Stimulated activated CD8-positive, alpha-beta memory T cell treated with anti-CD3 and anti-CD28 coated beads, Interleukin-7, amount 100 ng/mL, for 1 hour (primary cell): ENCODE measurements at places on chromosomes 4 and X.

DNA sequence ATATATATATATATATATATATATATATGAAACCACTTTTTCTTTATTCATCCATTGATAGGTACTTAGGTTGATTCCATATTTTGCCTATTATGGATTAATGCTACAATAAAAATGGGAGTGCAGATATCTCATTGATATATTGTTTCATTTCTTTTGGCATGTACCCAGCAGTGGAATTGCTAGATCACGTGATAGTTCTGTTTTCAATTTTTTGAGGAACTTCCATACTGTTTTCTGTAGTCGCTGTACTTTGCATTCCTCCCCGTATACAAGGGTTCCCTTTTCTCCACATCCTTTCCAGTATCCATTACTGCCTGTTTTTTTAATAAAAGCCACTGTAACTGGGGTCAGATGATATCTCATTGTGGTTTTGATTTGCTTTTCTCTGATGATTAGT lies 124.6 kb downstream of the GABRB1 start:
- DNase-seq = no peak

GRCh38 chr4:15167743-15168142 lies 165.5 kb downstream of the CPEB2 start:
- DNase-seq = no peak

GRCh38 chr4:108900018-108900580 lies 137.2 kb upstream of the ETNPPL start:
- no peak for DNase-seq

GRCh38 chrX:153726286-153727122 lies 1.8 kb downstream of the ABCD1 start:
- no peak for DNase-seq

DNA sequence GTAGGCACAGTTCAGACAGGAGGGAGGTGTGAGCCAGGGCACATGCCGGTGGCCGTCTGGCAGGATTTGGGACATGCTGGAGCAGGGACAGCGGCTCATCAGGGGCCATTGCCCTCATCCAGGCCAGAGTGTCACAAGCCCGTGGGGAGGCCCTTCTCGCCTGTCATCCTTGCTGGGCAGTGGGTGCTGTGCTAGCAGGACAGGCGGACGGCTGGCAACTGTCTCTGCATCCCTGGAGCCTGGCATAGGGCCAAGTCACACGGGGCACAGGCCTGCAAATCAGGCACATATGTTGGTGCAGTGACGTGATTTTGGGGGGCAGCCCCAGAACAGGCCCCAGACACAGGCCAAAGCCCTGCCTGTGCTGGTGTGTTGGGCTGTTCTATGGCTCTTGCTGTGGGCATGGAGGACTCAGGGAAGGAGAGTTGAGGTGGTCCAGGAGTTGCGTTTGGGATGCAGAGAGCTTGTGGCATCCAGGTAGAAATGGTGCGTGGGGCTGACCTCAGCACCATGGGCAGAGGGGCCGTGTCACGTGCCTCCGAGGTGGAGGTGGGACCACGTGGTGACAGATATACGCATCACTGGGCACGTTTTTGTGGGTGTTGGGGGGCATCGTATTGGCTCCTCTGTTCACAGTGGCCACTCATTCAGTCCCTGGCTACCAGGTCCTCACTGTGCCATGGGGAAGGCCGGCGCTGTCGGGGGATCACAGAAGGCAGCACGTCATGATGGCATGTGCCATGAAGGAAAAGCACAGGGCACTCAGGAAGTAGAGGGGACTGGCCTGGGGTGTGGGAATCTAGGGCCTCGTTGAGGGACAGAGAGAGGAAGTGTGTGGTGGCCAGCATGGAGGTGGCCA lies 14.6 kb upstream of the MSANTD1 start:
- no peak for DNase-seq

DNA sequence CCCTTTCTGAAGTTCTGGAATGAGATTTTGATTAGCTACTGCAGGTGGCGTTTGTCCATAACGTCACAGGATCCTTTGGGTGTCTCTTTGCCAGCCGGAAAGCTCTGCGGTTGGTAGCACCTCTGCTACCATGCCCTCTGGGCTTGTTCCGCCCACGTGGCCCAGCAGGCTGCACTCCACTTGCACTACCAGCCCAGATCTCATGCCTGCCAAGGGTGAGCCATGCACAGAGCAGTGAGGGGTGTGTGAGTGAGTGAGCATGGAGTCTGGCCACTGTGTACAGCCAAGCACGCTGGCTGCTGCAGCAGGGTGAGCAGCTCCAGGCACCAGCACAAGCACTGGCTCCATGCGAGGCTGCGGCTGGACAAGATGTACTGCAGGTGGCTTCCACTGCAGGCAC lies 6.6 kb upstream of the HNRNPD start:
- DNase-seq = no peak

DNA sequence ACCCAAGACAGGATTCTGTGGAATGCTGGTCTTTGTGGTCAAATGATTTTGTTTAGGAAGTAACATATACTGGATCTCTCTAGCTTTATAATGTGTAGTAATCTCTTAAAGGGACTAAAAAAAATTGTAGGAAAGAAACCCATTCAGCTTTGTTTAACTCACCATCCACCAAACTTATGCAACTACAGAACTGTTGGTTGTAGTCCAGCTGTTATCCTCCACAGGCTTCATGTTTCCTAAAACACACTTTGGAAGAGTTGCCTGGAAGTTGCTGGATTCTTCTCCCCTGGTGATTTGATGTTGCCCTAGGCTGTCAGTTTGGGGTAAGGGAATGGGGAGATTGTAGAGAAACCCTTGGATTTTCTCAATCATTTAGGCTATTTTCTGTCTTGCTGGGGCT lies 89.3 kb downstream of the RLIM start:
- no peak for DNase-seq
